SK-N-MC (cell line): ENCODE measurements at places on chromosomes 7 and 10.

GRCh38 chr7:153297141-153297540 is 537.6 kb downstream of the ACTR3B start:
- DNase-seq: no peak

DNA sequence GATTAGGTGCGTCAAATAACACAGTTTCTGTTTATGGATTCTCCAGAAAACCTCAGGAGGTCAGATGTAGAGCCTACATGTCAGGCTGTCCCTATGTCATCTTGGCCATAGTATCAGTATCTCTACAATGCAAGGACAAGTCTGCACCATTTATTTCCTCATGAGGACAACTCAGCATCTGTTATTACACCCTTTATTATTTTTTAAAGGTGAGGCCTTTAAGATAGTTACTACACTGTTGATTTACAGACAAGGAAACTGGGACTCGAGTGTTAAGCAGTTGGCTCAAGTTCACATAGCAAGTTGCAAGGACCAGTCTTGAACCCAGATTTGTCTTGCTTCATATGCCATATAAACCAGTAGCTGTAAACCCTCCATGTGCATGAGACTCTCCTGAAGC is 23.2 kb upstream of the PPA1 start:
- DNase-seq: no peak

DNA sequence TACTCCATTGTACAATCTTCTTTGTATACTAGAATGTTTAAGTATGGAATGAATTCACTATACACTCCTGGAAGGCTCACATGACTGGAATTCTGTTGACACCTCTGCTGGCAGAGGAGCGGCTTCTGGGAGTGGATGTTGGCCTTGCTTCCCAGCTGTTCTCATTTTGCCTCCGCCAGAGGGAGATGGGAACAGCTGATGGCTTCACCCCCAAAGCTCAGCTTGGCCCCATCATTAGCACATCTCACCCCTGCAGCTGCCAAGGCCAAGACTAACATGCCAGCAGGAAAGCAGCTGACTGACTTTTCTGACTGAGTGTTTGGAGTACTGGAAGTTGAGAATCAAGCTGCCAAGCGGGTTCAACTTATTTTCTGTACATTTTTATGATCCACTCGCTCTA is 15.1 kb downstream of the ADAM12 start:
- DNase-seq: no peak

- DNase-seq: no peak
Measured at GRCh38 chr7:43790006-43790405, 31.5 kb downstream of the BLVRA start.

DNA sequence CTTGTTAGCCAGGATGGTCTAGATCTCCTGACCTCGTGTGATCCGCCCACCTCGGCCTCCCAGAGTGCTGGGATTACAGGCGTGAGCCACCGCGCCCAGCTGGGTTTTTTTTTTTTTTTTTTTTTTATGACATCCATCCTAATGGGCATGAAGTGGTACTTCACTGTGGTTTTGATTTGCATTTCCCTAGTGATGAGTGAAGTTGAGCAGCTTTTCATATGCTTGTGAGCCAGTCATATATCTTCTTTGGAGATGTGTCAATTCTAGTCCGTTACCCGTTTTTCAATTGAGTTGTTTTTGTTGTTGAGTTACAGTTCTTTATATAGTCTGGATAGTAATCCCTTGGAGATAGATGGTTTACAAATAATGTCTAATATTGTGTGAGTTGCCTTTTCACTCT is 127.7 kb downstream of the SMURF1 start:
- DNase-seq: no peak

- DNase-seq: no peak
Measured at GRCh38 chr10:61765176-61766087, 102.7 kb downstream of the CABCOCO1 start.

- DNase-seq: no peak
Measured at GRCh38 chr10:48806342-48806741, 121.7 kb downstream of the WDFY4 start.

DNA sequence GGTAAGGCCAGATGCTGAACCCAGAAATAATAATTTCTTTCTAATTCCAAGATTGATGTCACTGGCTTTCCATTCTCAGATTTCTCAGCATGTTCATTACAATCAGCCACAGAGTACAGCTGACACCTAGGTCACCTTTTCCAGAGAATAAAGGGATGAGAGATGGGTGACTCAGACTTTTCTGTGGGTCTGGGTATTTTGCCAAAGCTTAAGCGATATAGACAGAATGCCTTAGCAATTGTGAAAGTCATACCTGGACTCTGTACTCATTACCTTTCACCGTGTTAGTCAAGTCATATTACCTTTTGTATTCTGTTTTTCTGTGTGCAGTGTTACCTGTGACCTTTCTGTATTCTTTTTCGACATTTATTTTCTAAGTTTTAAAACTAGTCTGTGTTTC is 10.6 kb upstream of the PRTFDC1 start:
- no peak for DNase-seq

GRCh38 chr10:102726274-102726673 is 11.8 kb downstream of the SFXN2 start:
- DNase-seq: no peak

DNA sequence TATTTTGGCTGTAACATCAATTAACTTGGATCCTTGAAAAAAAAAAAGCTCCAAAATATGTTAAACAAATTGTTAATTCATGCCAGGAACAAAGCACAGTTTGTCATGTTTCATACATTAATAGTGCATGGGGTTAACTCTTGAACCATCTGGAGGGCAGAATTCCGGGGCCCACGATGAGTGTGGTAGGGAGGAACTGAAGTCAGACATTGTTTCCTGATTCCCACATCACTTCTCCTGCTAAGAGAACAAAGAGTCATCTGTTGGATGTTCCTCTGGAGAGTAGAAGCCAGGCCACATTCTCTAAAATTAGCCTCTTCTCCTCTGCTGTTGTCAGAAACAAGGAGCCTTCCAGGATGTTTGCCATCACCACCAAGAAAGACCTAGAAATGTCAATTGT is 54.6 kb downstream of the TMEM178B start:
- DNase-seq: no peak

DNA sequence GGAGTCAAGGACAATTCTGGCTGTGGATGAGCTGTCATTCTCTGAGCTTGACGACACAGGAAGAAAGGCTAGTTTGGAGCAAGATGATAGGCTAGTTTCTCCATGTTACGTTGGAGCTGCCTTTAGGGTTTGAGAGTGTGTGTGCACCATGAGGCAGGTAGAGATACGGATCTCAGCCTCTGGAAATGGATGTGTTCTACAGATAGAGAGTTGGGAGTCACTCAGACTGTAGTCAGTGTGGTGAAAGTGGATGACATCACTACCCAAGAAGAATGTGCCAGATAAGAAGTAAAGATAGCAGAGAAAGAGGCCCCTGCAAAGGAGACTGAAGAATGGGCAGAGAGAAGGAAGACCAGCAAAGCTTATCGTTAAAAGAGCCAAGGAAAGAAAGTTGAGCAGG is 42.4 kb downstream of the PNLIPRP3 start:
- no peak for DNase-seq

DNA sequence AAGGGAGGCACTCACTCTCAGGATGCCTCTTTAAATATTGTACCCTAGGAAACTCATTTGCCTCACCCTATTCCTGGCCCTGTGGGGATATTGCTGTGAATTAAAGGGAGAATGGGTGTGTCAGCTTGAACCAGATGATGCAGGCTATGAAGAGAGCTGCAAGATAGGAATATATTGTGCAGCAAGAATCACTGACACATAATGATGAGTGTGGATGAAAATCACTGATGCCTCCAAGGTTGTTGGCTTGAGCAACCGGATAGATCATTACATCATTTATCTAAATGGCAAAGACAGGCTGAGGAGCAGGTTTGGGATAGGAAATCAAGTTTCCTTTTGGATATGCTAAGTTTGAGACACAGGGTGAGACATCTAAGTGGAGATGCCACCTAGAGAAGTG is 6.2 kb downstream of the SLC26A4 start:
- DNase-seq: no peak

DNA sequence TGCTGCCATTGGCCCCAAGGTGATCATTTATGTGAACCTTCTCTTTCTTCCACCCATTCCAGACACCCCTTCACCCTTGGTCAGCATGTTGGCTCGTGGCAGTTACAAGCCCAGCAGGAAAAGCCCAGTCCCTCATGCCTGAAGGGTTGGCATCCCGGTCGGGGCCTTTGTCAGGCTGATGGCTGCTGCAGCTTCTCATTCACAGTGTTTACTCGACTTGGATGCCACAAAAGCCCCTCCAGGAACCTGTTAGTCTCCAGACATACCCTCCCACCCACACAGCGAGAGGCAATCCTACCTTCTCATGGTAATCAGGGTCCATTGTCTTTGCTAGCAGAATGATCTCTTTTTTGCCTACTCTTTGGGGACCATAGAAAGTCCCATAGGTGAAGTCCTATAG is 200.8 kb upstream of the PFKP start:
- no peak for DNase-seq

- no peak for DNase-seq
Measured at GRCh38 chr7:5693529-5693928, 87.9 kb downstream of the RNF216 start.

DNA sequence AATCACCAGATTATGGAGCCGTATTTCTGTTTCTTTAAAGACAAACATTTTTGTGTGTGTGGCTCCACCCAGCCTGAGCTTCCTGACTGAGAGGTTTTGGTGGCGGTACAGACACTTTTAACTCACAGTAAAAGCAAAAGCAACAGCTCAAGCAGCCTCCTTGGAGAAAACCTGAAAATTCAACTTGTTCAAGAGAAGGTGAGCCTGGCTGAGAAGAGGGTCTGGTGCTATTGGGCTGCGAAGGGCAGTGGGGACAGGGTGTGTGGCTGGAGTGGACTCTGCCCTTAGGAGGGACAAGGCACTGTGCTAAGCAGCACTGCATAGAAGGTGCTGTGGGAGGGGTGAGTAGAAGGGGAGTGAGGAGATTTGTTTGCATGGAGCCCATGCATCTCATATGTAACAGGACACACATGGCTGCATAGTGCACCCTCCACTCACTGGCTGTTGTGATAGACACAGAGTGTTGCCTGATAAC is at the start of gene GIMAP7:
GIMAP7 (plus strand) TSS at position 125 of the 475 bp plus-strand sequence. CDS start 5,103 bp downstream, outside the sequence.
- no peak for DNase-seq

- no peak for DNase-seq
Measured at GRCh38 chr10:95517536-95518454, 43.4 kb downstream of the SORBS1 start.

GRCh38 chr7:91976743-91977142 is 36.1 kb downstream of the AKAP9 start:
- no peak for DNase-seq

- no peak for DNase-seq
Measured at GRCh38 chr10:29623797-29624196, 11.0 kb downstream of the SVIL start.

GRCh38 chr10:18306031-18306430 is 165.8 kb downstream of the CACNB2 start:
- no peak for DNase-seq

DNA sequence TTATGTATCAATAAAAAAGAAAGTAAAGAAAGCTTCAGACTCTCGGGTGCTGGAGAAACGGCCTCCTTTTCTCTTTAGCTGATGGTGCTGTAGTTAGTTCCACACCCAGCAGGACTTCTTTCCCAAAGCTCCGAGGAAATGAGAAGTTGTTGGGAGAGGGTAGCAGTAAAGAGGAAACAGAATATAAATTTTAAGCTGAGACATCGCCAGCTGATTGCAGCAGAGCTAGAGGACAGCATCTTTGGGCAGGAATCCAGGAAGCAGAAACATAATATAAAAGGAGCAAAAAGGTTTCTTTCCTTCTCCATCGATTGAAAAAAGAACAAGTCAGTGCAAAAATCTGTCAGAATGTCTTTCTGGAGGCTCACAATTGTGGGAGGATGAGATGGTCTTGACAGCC is 616.9 kb upstream of the FOXK1 start:
- DNase-seq: peak; percentile 37

DNA sequence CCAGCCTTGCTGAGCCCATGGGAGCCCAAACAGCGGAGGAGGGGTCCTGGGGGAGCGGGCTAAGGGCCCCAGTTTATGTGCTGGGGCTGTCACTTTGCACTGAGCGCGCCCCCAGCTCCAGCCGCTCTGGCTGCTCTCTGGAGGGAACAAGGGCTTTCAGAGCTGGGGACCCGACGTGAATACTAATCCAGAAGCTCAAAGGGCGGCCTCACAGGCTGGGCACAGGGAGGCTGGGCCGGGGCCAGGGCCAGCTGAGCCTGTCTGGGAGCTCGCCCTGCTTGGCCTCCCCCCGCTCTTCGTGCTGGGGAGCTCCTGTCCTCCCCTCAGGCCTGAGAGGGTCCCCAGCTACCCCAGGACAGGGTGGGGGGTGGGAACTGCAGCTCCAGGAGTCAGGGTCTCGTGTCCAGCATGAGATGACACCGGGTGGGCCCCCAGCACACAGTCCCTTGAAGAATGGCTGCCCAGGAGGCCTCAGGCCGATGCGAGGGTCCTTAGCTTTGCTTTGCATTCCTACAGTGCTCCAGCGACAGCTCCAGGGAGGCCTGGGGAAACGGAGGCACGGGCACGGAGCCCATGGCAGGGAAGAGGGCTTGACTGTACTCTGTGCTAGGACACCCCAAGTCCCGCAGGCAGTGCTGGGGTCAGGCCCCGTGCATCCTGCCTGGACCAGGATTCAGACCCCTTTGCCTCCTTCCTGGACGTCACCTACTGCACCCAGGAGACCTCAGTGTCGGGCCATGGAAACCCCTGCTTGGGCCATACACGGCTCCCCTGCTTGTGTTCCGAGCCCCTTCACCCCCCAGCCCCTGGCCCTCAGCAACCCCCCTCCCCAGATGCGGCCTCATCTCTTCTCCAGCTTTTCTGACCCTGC is 5.8 kb upstream of the AMZ1 start:
- DNase-seq: no peak

DNA sequence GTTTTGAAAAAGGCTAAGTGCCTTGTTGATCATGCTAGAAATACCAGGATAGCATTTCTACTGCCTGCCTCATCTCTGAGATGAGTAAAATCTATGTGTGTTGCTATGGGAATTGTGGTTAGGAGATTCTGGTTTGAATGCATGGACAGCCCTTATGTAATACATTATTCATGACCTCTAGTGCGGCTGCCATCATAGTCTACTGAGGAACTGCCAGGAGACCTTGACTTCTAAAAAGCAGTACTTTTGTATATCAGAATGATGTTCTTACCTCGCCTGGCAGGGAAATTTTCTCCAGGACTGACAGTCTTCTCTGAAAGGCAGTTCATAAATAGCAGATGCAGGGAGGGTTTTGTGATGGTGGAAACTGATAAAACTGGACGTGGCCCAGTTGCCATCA is 248.5 kb downstream of the NSUN6 start:
- DNase-seq: no peak

- DNase-seq: no peak
Measured at GRCh38 chr10:73414230-73414945, 530 bp upstream of the ANXA7 start.

- DNase-seq: no peak
Measured at GRCh38 chr10:47071891-47072290, 160.7 kb downstream of the PTPN20 start.

DNA sequence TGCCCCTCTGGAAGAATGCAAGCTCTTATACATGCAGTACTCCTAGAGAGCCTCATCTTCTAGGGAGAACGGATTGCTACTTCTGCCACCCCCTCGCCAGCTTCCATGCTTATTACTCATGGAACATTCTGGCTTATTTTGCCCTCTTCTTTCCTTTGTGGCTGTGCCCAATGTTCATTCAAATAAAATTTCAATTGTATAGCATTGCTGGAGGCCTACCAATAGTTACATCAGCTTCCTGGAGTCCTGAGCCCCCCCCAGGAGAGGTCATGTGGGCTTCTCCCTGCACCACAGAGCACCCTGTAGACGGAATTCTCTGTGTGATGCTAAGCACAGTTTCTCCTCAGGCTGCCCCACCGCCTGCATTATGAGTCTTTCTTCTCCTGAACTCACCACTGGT is 1094.0 kb downstream of the KCNMA1 start:
- DNase-seq: no peak

GRCh38 chr7:57404343-57404966 is 45.5 kb upstream of the ZNF716 start:
- DNase-seq: no peak
